T-helper 2 cell (primary cell): ENCODE measurements at places on chromosomes 2 and 18.

DNA sequence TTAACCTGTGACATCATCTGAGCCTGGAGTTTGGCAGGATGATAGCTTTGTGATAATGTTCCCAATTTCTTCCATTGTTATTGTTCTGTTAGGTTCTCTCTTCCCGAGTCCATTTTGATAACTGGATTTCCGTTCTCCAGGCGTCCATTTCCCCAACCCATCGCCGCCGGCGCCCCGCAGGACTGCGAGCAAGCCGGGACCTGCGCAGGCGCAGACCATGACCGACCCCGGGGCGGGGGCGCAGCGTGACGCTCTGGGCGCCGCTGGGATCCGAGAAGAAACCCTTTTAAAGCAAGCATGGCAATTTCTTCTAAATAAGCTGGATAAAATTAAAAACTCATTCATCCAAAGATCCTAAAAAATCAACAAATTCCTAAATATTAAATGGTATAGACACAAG is at the start of gene SLC25A52:
TSS of gene SLC25A52 (minus strand) at position 186 of the 400 bp plus-strand sequence. CDS start 219 bp downstream, outside the sequence.
- no peak for DNase-seq

GRCh38 chr2:75547345-75548035 is 13.2 kb downstream of the EVA1A start:
- no peak for DNase-seq

DNA sequence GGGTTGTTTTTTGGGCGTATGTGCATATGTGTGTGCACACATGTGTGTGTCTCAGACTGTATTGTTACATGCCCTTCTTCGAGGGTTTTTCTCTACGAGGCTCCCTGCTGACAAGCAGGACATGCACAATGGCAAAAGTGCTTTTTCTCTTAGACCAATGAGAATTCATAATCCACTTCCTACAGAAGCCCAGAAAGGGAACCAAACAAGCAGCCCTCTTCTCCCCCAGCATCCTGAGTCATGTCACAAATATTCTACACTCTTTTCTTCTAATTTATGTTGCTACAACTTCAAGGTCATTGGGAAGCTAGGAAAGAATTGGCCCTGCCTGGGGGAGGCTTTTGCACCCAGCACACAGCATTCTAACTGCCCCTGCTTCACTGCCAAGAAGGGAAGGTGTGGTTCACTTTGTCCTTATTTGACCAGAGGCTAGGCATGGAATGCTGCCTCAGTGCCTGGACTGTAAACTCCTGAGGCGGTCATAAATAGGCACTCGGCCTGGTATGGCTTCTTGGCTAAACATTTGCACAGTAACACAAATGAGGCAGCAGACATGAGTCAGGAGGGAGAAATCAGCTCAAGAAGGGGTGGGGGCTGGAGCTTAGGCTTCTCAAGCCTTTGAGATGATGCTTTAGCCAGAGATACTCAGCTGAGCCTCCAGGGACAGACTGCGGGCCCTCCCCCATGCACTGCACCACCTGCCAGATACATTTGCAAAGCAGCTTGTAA is 92.7 kb upstream of the KLF7 start:
- no peak for DNase-seq

DNA sequence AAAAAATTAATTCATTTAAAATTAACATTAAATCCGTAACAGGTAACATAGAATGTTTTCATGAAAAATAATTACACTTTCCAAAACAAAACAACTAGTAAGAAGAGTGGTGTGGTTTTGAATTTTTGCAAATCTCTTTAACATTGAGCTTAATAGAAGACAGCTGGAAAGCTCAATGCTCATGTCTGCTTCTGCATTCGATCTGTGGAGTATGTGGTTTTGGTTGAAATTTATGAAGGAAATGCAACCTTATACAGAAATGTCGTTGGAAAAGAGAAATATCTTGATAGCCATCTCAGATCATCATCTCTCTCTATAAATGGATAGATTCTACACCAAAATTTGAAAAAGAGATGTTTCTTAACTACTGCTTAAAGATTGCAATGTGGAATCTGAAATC is 17.3 kb upstream of the FHL2 start:
- no peak for DNase-seq

- DNase-seq = no peak
Measured at GRCh38 chr2:71671203-71671854, 218.0 kb downstream of the DYSF start.

- no peak for DNase-seq
Measured at GRCh38 chr18:49798001-49798400, 15.3 kb downstream of the ACAA2 start.

- no peak for DNase-seq
Measured at GRCh38 chr2:165015052-165015642, 59.8 kb upstream of the SLC38A11 start.

DNA sequence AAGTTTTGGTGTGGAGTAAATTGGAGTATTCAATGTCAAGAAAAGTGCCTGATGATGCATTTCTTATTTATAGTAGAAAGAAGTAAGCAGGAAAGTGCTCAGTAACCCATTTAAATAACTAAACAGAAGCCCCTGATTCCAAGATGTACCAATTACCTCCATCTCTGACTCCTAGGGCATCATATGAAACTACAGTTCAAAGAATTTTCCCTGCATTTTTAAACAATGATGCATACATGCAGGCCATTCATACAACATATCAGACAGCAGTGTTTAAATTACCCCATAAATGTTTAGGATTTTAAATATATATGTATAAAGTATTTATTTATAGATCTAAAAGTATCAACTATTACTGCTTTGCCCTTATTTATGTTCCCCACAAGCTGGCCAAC is 36.2 kb downstream of the FTCDNL1 start:
- DNase-seq = no peak

- no peak for DNase-seq
Measured at GRCh38 chr2:168255866-168256265, 8.5 kb upstream of the STK39 start.

DNA sequence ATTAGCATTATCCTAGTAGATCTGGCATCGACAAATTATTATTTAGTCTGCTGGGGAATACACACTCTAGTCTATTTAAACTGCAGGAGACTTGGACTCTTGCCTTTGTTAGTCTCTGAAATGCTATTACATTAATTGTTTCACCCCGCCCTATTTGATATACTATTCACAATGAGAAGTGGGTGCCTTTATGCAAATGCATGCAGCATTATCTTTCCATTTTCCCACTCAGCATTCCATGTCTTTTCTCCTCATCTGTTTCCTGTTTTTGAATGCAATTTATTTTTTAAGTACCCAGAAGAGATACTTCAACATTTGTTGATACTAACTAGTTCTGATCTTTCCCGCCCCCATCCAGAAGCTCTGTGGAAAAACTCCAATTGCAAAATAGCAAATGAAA is 395.3 kb upstream of the NXPH2 start:
- DNase-seq = no peak

- no peak for DNase-seq
Measured at GRCh38 chr2:51027442-51027841, 4.5 kb downstream of the NRXN1 start.
